T-cell (primary cell): ENCODE measurements at places on chromosomes 7 and 10. TPM values are rescaled to one million over a fixed set of nuclear protein-coding genes. Genes with fewer than 3 reads are reported as not detected.

GRCh38 chr10:113644185-113645120, 19.4 kb downstream of the NRAP start:
- no peak for DNase-seq
- no peaks in the 10 kb centered on the region for H3K4me1 ChIP-seq
- no peaks in the 10 kb centered on the region for H3K36me3 ChIP-seq
- no peak overlapping the region for H3K4me3 ChIP-seq

UCMA gene
- total RNA-seq, result not detected

DNA sequence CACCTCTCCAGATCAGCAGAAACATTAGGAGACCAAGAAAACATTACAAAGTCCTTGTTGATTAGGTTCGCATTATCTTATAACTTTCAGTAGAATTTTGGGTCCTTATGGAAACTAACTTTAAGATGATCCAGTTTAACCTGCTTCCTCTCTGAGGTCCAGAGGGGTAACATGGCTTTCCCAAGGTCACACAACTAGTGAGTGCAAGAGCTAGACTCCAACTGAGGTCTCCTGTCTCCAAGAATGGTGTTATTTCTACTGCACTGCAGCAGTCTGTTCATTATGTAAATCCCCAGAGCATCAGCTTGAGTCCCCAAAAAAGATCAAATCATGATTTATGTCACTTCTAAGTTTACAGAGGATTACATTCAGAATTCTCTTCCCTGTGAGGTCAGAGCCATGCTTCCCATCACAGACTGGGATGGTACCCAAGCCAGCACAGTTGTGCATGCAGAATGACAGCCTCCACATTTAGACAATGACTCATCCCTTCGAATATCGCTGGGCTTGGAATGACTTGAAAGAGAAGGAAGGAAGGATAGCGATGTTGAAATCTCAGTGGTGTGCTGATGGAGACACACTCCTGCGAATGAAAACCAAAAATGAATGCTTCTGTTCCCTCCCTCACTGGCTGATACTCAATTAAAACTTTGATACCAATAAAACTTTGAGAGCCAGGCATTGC, 163.1 kb upstream of the PLXNA4 start:
- H3K4me3 ChIP-seq, result no peak overlapping the region
- DNase-seq, result no peak
- H3K36me3 ChIP-seq, result no peaks in the 10 kb centered on the region
- H3K27ac ChIP-seq, result no peak overlapping the region
- peaks cover 3% of the 10 kb centered on the region for H3K27me3 ChIP-seq

- peaks cover 7% of the 10 kb centered on the region for H3K4me1 ChIP-seq
- H3K27ac ChIP-seq, result no peak overlapping the region
- peaks cover 17% of the 10 kb centered on the region for H3K36me3 ChIP-seq
- no peak for DNase-seq
- H3K4me3 ChIP-seq, result no peak overlapping the region
Observed at GRCh38 chr7:129940329-129940728, 12.4 kb downstream of the UBE2H start.

ARHGAP22 gene
- total RNA-seq, result 0.82 TPM

- peaks cover 6% of the 10 kb centered on the region for H3K27me3 ChIP-seq
- no peaks in the 10 kb centered on the region for H3K36me3 ChIP-seq
- no peak overlapping the region for H3K27ac ChIP-seq
- no peak for DNase-seq
- no peaks in the 10 kb centered on the region for H3K4me1 ChIP-seq
Observed at GRCh38 chr7:3605222-3605621, 304.2 kb downstream of the SDK1 start.

DNA sequence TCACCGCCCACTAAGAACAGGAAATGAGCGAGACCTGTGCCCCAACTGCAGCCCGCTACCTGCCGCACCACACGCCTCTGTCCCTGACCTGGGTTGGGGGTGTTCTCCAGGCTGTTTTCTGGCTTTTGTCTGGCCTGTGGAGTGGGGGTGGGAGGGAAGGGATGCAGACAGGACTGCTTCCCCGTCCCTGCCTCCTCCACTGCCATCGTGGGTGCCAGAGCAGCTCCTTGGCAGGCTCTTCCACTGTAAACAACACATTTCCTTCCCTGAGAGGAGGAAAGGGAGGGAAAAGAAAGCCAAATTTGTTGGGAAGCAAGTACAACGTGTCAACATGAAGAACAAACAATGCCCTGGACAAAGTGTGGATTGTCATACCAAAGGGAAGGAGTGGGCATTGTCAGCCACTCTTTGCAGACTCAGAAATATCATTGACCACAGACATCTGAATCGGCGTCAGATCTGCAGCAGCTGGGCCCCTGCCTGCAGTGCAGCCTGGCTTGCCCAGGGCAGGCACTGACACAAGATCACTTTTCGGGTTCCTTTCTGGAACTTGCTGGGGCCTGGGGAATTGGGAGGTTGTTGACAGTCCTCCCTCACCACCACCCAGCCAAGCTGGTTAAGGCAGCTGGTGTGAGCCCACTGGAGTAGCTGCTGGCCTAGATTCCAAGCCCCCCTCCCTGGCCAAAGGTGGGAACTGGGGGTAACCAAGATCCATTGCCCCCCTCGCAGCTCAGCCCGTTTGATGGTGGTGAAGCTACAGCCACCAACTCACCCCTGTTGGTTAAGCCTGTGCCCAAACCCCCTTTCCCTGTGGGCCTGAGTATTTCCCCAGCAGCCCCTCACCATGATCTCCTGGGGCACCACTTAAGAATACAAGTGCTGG, 22.6 kb upstream of the TRIM8 start:
- no peaks in the 10 kb centered on the region for H3K27me3 ChIP-seq
- no peaks in the 10 kb centered on the region for H3K4me1 ChIP-seq
- no peak for DNase-seq
- peaks cover 27% of the 10 kb centered on the region for H3K36me3 ChIP-seq
- no peak overlapping the region for H3K4me3 ChIP-seq
- H3K27ac ChIP-seq, result no peak overlapping the region

- DNase-seq, result no peak
- no peaks in the 10 kb centered on the region for H3K4me1 ChIP-seq
- no peak overlapping the region for H3K4me3 ChIP-seq
- no peak overlapping the region for H3K27ac ChIP-seq
- H3K36me3 ChIP-seq, result no peaks in the 10 kb centered on the region
- no peaks in the 10 kb centered on the region for H3K27me3 ChIP-seq
Observed at GRCh38 chr7:111438369-111439289, 123.7 kb downstream of the IMMP2L start.

NPY gene
- not detected for total RNA-seq

DNA sequence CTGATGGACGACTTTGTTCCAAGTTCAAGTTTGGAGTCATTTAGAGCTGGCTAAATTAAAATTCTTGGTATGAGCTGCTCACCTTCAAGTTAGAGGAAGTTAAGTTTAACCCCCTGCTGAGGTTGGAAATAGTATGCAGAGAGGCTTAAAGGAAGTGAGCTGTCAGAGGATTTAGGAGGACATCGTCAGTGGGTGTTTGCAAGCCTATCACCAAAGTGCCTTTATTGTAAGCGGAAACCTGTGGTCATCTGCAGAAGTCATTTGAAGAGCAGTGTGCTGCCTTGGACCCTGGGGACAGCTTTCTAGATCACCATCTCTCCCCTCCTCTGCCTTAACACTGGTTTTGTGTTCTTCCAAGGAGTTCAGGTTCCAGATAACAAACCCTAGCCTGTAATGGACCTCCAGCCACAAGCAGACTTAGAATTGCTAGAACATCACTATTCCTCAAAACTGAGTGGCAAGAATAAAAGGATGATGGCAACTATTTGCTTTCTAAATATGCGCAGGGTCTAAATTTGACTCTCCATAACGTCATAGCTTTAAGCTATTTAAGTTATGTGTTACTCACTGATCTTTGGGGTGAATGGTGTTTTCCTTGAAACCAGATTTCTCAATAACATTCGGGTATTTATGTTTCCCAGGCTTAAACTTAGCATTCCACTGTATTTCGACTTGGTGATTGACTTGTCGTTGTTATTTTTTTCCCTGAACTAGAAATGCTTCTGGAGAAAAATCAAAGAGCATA, 93.4 kb downstream of the SLC39A12 start:
- H3K4me3 ChIP-seq, result no peak overlapping the region
- no peaks in the 10 kb centered on the region for H3K4me1 ChIP-seq
- no peak for DNase-seq
- H3K27ac ChIP-seq, result no peak overlapping the region
- no peaks in the 10 kb centered on the region for H3K27me3 ChIP-seq

LRRC18 gene
- total RNA-seq, result not detected

DNA sequence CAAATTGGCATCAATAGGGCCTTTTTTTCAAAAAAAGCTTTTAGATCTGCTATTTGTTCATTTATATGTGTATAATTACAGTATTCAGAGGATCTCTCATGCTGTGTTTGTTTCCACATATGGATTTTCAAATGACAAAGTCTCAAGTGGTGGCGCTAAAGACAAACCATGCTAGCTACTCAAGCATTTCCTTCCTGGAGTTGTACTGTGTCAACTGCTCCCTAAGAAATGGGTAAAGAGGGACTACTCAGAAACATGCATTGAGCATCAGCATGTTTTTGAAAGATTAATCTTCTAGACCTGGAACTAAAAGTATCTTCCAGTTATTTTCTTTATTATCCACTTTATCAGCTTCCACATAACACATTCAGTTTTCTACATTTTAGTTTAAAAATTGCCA, 12.7 kb downstream of the CNTNAP2 start:
- H3K4me1 ChIP-seq, result no peaks in the 10 kb centered on the region
- no peak for DNase-seq

- H3K27me3 ChIP-seq, result no peaks in the 10 kb centered on the region
- no peaks in the 10 kb centered on the region for H3K4me1 ChIP-seq
- H3K27ac ChIP-seq, result no peak overlapping the region
- no peak overlapping the region for H3K4me3 ChIP-seq
Observed at GRCh38 chr7:156380261-156380660, 260.3 kb upstream of the RNF32 start.

DNA sequence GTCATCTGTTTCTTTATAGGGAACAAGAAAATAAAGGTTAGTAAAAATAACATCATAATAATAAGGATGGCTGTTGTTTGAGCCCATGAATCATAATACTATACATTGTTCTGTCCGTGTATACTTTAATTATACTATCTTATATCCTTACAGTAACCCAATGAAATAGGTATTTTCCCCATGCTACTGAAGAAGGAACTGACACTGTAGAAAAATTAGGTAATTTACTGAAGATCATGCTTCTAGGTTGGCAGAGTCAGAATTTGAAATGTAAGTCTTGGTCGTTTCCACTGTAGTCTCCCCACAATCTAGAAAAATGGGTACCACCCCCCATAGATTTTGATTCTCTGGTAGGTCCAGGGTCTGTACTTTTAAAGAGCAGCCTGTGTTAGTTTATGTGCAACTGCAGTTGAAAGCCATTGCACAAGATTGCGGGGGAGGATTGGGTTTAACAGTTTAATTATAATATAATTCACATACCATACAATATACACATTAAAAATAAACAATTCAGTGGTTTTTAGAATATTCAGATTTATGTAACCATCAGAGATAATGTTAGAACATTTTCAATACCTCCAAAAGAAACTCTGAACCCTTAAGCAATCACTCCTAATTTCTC, 47.7 kb downstream of the SHOC2 start:
- H3K27ac ChIP-seq, result no peak overlapping the region
- H3K4me1 ChIP-seq, result peaks cover 2% of the 10 kb centered on the region
- H3K4me3 ChIP-seq, result no peak overlapping the region
- H3K36me3 ChIP-seq, result peaks cover 2% of the 10 kb centered on the region
- no peaks in the 10 kb centered on the region for H3K27me3 ChIP-seq
- no peak for DNase-seq

UBE3C gene
- total RNA-seq, result 55.1 TPM

CRPPA gene
- total RNA-seq, result 1.0 TPM

PAX2 gene
- total RNA-seq, result not detected

- no peaks in the 10 kb centered on the region for H3K36me3 ChIP-seq
- DNase-seq, result peak; percentile 55
- peaks cover 49% of the 10 kb centered on the region for H3K27me3 ChIP-seq
Observed at GRCh38 chr7:1176891-1177373, 16.9 kb upstream of the ZFAND2A start.

DNA sequence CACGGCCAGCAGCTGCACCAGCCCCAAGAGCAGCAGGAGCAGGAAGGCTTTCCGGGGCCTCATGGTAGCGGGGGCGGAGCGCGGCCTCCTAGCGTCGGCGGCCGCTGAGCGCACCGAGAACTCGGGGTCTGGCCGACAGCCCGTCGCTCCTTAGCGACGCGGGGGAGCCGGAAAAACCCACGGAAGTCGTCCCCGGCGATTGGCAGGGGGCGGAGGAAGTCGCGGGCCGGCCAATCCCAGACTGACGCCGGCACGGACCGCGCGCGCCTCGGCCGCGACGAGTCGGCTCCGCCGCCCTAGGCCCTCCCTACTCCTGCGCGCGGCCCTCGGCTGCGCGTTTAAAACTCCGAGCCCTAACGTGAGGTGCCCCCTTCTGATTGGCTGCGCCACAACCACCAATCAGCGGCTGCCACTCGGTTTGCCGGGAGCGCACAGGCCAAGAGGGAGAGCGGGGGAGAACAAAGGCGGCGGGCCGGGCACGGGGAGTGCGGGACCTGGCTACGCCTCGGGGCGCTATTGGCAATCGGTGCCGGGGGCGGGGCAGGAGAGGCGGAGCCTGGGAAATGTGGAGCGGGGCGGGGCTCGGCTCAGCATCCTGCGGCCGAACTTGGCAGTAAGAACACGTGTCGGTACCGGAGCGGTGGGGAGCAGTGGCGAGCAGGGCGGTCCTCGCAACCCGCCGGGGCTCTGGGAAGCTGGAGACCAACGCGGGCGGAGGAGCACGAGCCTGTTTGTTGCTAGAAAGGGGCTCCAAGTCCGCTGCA, at the start of gene PDIA4:
Gene PDIA4, minus strand, starts transcription at position 160 of the 764 bp plus-strand sequence. Its CDS starts 97 bp downstream, at position 63.
- peak within 1 kb of the TSS; percentile 76 for H3K27ac ChIP-seq
- peak; percentile 98 for DNase-seq
- H3K4me1 ChIP-seq, result peaks cover 26% of the 10 kb centered on the region
- peaks cover 2% of the 10 kb centered on the region for H3K36me3 ChIP-seq
- H3K27me3 ChIP-seq, result no peaks in the 10 kb centered on the region

DNA sequence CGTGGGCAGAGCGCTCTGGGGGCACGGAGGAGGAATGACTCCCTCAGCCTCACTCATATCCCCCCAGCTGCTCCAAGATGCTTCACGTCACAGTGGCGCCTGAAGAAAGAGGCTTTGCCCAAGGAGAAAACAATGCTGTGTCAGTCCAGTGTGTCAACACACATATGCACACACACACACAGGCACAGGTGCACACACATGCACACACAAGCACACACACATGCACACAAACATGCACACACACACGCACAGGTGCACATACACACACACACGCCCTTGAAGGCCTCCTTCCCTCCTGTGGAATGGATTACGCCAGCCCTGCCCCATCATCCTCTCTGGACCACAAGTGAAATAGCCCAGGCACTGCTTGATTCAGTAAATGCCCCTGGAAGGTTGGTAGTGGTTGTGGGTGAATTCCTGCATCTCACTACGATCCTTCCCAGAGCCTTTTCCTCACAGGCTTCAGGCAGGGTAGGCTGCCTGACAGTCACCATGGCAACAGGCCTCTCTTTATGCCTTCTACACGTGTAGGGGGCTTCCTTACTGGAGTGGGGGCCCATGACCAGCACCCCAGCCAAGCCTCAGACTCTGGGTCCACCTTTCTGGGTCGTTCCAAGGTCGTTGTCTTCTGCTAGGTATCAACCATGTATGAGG, 371.5 kb upstream of the PODXL start:
- no peaks in the 10 kb centered on the region for H3K27me3 ChIP-seq
- H3K36me3 ChIP-seq, result no peaks in the 10 kb centered on the region
- H3K4me3 ChIP-seq, result no peak overlapping the region
- DNase-seq, result no peak
